ENCODE measurements at places on chromosomes 5 and 9.

DNA sequence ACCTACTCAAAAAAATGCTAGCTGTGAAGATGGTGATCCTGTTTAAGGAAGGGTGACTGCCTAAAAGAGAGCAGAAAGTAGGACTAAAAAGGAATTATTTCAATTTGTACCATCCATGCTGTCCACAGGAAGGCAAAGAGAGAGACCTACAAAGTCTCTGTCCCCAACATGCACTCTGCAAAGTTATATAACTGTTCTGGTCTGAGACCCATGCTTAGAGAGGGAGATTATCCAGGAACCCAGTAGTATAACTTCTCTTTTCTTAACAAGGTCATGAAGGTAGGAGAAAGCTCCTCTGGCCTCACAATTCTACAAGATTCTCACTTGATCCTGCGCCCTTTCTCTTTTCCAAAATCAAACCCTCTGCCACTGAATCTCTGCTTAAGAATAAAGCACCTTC, 25.8 kb downstream of the SLC22A4 start:
- H3K27ac ChIP-seq, result no peak overlapping the region
- peaks cover 13% of the 10 kb centered on the region for H3K36me3 ChIP-seq

DNA sequence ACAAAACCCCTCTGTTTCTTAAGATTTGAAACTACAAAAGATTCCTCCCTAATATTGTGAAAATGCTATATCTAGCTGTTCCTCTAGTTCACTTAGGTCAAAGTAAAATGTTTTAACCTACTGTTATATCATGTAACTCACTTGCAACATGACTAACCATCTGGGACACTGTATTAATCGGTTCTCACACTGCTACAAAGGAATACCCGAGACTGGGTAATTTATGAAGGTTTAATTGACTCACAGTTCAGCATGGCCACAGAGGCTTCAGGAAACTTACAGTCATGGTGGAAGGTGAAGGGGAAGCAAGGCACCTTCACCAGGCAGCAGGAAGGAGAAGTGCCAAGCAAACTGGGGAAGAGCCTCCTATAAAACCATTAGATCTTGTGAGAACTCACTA, 34.7 kb downstream of the DIMT1 start:
- no peaks in the 10 kb centered on the region for H3K27me3 ChIP-seq
- no peaks in the 10 kb centered on the region for H3K4me1 ChIP-seq
- no peak for DNase-seq
- H3K4me3 ChIP-seq, result no peak overlapping the region

DNA sequence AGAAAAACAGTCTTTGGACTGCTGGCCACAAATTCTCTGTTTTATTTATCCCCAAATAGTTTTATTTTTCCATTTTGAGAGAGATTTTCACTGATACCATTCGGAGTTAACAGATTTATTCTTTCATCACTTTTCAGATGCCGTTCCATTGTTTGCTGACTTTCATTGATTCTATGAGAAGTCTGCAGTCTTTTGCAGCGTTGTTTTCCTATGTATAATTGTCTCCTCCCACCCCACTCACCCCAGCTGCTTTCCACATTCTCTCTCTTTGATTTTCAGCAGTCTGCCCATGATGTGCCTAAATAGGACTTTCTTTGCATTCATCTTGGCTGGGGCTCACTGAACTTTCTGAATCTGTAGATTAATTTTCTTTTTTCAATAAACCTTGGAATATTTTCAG, 107.6 kb downstream of the C9orf50 start:
- no peak overlapping the region for H3K4me3 ChIP-seq
- peaks cover 6% of the 10 kb centered on the region for H3K36me3 ChIP-seq
- DNase-seq, result no peak
- peaks cover 6% of the 10 kb centered on the region for H3K27me3 ChIP-seq
- H3K4me1 ChIP-seq, result no peaks in the 10 kb centered on the region

DNA sequence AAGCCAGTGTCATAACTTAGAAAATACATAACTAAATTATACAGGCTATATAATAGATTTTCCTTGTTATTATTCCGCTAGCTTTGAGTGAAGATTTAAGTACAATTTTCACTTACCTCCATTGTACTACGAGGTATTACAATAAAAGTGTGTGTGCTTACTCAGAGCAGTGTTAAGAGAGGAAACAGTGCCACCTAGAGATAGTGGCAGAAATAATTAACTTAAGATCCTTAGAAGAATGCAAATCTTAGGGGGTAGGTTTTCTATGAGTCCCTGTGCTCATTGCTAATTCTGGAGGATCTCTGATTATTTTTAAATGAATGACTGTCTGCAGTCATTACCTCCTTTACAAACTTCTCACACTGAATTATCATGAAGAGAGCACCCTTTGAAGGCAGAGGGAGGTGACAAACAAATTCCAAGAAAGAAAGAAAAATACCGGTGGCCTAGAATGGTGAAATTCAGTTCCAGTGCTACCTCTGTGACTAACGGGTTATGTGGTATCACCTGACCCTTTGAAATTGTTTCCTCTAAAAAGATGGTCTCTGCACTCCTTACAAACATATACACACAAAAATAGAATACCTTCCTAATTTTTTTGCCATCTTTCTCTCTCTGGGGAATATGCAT, 379.8 kb downstream of the TRIM36 start:
- DNase-seq, result no peak
- H3K4me3 ChIP-seq, result no peak overlapping the region
- no peak overlapping the region for H3K27ac ChIP-seq

DNA sequence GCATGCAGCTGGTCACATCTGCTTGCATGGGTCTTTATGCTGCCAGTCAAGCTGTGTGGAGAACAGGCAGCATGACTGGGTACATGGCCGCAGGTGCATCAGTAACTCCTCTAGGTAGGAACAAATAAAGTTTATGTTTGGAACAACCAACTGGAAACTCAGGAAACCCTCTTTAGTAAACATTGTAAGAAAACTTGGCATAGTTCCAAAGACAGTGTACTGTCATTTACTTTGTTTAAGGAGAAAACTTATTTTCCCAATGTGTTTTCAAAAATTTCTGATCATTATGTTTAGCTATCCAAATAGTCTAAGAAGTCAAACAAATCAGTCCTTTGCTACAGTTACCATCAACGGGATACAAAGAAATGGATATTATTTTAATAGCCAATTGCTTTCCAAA, 386.0 kb downstream of the CHSY3 start:
- no peaks in the 10 kb centered on the region for H3K36me3 ChIP-seq
- H3K4me1 ChIP-seq, result no peaks in the 10 kb centered on the region
- no peak for DNase-seq
- no peak overlapping the region for H3K4me3 ChIP-seq

Measured in memory B cell (primary cell).